ENCODE measurements at places on chromosomes 5 and 9. TPM values are rescaled to one million over a fixed set of nuclear protein-coding genes. Genes with fewer than 3 reads are reported as not detected.

MSX2 gene
- 0.44 TPM for polyA plus RNA-seq

ADGRD2 gene
- polyA plus RNA-seq, result not detected

DNA sequence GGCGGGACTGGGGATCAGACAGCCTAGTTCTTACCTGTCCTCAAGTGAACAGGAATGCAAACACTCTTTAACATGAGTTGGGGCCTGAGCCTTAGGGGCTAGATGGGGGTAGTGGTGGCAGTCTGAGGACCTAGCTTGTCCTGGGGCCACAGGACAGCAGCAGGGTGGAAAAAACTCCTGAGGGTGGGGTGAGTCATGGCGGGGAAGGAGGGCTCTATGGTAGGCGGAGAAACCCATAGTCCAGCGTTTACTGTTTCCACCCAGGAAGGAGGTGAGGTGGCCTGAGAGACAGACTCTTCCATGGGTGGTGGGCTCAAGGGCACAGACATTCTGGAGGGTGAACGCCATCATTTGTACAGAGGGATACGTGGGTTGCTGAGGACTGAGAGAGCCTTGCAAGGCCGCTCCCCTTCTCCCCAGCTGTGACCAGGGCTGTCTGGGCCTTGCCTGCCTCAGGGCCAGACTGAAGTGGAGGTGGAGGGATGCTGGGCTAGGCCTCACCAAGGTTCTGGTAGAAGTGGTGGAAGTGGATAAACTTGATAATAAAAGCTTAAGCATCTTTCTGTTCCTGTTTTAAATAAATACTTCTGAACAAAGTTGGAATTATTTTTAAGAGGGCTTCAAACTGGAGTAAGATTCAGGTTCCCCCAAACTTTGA, 1.1 kb upstream of the TSPAN17 start:
- DNase-seq, result no peak

GRCh38 chr5:106940986-106941385, 729.8 kb downstream of the EFNA5 start:
- no peak for DNase-seq

- DNase-seq, result no peak
Observed at GRCh38 chr5:73170522-73170921, 2.5 kb upstream of the TMEM174 start.

KIF20A gene
- 17.5 TPM for polyA plus RNA-seq

GRCh38 chr5:133063965-133064364, 12.2 kb downstream of the HSPA4 start:
- DNase-seq, result no peak

DDX41 gene
- polyA plus RNA-seq, result 45.8 TPM

DNA sequence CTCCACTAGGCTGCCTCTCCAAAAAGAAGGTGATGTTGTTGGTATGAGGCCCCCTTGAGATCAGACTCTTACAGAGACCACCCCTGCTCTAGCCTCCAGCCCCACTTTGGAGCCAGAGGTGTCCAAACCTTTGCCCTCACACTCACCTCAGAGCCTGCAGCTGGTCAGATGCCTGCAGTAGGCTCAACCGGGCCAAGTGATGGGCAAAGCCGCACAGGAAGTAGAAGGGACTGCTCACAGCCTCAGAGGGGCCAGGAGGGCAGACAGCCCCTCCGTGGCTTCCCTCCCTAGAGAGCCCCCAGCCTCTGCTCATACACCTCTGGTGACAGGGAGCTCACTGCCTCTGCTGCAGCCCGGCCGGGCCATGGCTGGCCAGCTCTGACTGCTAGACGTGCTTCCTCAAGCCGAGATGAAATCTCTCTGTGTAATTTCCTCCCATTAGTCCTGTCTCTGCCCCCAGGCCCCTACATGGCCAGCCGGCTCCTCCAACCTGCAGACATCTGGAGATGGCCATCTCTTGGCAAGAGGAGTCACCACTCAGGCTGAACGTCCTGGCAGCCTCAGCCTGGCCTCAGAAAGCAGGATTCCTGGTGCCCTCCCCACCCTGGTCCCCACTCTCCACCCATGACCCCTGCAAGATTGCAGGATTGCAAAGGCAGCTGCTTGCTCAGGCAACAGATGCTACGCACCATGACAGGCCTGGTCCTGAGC, 7.3 kb upstream of the TCF7 start:
- DNase-seq, result no peak

- no peak for DNase-seq
Observed at GRCh38 chr5:160361624-160362228, 8.7 kb downstream of the C1QTNF2 start.

LPAR1 gene
- polyA plus RNA-seq, result 30.1 TPM

DNA sequence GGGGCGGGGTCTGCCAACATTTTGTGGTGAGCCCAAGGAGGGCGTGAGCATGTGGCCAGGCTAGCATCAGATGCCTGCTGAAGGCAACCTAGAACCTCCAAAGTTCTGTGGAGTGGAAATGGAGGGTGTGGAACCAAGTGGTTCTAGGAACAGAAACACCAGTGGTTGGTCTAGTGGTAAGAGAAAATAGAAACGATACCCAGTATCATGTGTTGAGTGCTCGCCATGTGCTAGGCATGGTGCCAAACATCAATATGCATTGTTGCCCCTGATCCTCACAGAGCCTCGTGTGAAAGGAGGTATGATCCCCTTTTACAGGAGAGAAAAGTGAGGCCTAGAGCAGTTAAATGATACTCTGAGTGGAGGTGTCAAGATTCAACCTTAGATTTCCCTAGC, 31.5 kb upstream of the MVB12B start:
- DNase-seq, result no peak

GRCh38 chr9:27478322-27478721, 45.8 kb upstream of the IFNK start:
- no peak for DNase-seq

SHOC1 gene
- polyA plus RNA-seq, result 0.26 TPM

DNA sequence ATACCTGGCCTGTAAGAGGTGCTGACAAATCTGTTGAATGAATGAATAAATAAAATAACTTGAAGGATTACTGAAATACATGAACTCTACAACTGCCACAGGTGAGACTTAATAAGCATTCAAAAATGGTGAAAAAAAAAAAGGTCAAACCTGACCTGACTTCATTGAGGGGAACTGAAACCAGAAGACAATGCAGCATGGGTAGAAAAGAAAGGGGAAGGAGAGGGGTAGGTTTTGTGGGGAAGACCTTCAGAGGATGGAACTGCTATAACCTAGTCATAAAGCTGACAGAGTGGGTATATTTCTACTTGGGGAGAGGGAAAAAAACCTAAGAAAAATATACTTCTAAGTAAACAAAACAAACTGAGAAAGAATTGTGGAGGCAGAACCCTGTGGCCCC, 56.6 kb downstream of the RASEF start:
- DNase-seq, result no peak

DNA sequence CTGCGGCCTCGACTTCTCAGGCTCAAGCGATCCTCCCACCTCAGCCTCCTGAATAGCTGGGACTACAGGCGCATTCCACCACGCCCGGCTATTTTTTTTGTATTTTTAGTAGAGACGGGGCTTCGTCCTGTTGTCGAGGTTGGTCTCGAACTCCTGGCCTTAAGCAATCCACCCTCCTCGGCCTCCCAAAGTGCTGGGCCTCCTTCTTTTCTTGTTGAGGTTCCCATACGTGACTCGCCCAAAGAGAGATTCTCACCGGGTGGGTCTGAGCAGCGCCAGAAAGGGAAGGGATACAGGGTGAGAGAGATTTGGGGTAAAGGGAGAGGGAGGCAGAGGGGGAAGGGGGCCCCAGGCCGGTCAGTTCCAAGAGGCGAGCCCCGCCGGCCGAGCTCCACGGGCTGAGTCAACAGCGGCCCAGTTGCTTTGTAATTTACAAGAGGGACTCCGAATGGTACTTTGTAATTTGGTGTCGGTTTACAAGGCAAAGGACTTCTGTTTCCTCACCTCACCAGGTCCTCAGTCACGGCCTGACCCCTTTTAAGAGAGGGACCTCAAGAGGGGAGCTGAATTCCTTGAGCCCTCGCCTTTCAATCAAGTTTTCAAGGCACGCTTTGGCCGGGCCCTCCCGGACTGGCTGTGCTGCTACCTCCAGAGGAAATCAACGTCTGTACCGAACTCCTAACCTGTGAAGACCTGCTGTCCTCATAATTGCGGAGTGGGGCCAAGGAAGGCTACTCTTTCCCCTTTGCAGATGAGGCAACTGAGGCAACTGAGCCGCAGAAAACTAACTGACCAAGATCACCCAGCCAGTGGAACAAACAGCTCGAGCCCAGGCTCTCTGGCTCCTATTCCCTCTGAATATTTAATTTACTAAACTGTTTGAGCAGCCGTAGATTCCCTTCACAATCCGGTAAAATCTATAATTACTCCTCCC, 3.3 kb upstream of the DMRT2 start:
- no peak for DNase-seq

DNAJC21 gene
- 41.0 TPM for polyA plus RNA-seq

ARHGEF28 gene
- polyA plus RNA-seq, result 3.0 TPM

GRCh38 chr5:96157077-96157780, 195.6 kb upstream of the ELL2 start:
- DNase-seq, result no peak

DNA sequence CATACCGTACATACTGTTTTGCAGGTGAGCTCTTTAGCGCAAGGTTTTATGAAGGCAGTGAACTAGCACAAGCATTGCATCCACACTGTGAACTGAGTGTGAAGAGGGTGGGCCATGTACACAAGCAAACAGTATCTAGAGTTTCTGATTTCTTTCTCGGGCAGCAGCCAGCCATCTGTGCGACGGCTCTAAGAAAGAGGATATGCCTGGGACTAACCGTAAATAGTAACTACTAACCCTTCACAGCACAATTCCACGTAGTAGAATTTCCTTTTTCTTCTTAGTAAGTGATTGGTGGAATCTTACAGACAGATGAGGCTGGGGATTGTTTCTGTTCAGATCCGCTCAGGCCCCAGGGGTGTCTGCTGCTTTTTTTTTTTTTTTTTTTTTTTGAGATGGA, 89.0 kb downstream of the DRD1 start:
- DNase-seq, result no peak

DNA sequence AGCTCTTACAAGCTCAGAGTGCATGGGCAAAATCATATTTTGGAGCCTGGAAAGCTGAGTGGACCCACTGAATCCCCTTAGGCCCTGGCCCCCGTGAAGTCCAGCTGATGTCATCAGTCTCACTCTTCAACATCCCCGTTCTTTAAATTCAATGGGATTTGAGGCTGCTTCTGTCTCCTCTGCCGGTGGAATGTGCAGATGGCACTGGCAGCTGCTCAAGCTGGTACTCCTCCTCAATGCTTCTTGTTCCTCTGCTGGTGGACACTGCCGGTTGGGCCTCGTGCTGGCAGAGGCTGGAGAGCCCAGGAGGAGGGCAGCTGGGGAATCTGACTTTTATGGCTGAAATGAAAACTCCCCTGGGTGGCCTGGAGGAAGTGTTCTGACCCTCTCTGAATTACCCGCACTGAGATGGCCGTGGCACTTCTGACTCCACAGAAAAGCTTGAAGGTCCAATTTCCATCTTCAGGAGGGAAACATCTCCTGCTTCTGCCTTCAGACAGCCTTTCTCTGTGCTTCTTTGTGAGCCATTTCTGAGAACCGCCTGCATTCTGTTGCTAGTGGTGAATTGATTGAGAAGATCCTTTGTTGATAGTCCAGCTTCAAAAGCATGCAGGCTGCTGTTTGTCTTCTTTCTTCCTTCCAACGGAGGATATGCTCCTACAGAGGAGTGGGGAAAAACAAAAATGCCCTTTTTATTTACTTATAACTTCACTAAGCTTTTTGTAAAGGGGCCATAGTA, 298.9 kb downstream of the TMEM38B start:
- DNase-seq, result no peak

DNA sequence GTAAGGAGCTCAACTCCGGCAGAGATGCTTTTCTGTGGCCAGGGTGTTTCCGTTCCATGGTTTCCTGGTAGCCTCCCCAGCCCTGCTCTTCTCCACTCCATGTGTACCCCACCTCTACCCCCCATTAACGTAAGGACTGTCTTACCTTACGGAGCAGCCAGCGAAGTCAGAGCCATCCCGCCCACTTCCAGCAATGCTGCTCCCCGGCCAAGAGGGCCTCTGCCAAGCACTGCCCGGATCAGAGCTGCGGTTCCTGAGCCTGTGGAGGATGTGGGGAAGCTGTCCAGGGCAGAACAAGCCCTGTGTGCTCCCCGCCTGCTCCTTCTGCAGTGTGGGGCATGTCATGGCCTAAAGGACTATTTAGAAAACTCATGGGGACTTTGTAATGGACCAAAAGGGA, 261.2 kb downstream of the GADD45G start:
- DNase-seq, result no peak

DNA sequence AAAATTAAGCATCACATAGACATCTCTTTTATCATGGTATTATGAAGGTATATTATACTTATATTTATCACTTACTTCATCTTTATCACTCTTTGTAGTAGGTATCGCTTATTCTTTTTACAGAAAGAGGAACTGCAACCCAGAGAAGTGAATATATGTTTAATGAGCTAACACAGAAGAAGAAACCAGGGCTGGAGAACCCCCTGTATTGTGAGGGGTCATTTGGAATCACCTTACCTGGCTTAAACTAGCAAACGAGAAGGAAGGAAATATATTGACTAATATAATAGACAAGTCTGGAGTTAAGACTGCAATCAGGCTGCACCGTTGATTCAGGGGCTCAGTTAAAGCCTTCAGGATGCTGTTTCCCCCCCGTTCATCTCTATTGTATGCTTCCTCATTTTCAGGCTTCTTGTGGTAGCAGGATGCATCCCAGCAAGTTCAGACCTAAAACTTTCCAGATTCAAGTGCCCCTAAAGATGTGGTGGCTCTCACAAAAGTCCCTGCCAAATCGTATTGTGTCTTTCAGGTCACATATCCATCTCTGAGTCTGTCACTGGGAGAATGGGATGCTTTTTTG, 146.4 kb downstream of the GCNT1 start:
- DNase-seq, result no peak

GRCh38 chr5:152470167-152470566, 65.1 kb upstream of the NMUR2 start:
- DNase-seq, result no peak

SLC6A3 gene
- not detected for polyA plus RNA-seq
